Psoas muscle (tissue), 8 donors: ENCODE measurements at places on chromosomes 5 and 9. TPM values are rescaled to one million over a fixed set of nuclear protein-coding genes. Genes with fewer than 3 reads are reported as not detected.
A peak's percentile ranks its signal among the peaks of the same experiment; 100 is the strongest.

- H3K4me1 ChIP-seq: no peaks in the 10 kb centered on the region
- no peak overlapping the region for H3K4me3 ChIP-seq
- DNase-seq: no peak
- no peak overlapping the region for H3K27ac ChIP-seq
- no peaks in the 10 kb centered on the region for H3K36me3 ChIP-seq
Measured at GRCh38 chr5:67887748-67888161, 327.8 kb upstream of the PIK3R1 start.

GRCh38 chr5:36168737-36169136 is 16.8 kb downstream of the SKP2 start:
- H3K4me3 ChIP-seq: no peak overlapping the region
- H3K36me3 ChIP-seq: peaks cover 6% of the 10 kb centered on the region
- H3K4me1 ChIP-seq: no peaks in the 10 kb centered on the region

DNA sequence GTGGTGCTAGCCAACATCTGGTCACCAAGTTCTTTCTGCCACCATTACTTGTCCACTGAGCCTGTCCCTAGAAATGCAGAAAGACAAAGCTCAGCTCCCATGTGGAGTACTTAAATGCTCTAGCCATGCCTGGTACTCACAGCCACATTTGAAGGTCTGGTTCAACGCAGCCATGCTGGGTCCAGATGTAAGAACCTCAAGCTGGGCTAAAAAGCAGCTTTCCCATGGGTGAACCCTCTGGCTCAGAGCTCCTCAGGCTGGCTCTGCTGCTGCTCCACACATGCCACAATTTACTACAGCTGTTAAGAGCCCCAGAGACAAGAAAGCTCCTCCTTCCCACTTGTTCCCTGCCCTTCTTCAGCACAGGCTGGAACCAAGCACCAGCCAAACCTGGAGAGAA is 97.1 kb upstream of the LRRTM2 start:
- no peak overlapping the region for H3K27ac ChIP-seq
- H3K27me3 ChIP-seq: no peaks in the 10 kb centered on the region
- no peaks in the 10 kb centered on the region for H3K36me3 ChIP-seq
- no peak overlapping the region for H3K4me3 ChIP-seq

GRCh38 chr5:179265514-179266290 is 79.6 kb downstream of the ADAMTS2 start:
- no peaks in the 10 kb centered on the region for H3K36me3 ChIP-seq
- H3K4me1 ChIP-seq: peaks cover 17% of the 10 kb centered on the region
- H3K27ac ChIP-seq: peak overlapping the region; percentile 59

GRCh38 chr9:120663380-120663779 is 50.9 kb downstream of the MEGF9 start:
- H3K4me3 ChIP-seq: no peak overlapping the region
- no peaks in the 10 kb centered on the region for H3K36me3 ChIP-seq
- H3K4me1 ChIP-seq: peaks cover 6% of the 10 kb centered on the region
- H3K27me3 ChIP-seq: no peaks in the 10 kb centered on the region
- no peak for DNase-seq
- H3K27ac ChIP-seq: no peak overlapping the region

DNA sequence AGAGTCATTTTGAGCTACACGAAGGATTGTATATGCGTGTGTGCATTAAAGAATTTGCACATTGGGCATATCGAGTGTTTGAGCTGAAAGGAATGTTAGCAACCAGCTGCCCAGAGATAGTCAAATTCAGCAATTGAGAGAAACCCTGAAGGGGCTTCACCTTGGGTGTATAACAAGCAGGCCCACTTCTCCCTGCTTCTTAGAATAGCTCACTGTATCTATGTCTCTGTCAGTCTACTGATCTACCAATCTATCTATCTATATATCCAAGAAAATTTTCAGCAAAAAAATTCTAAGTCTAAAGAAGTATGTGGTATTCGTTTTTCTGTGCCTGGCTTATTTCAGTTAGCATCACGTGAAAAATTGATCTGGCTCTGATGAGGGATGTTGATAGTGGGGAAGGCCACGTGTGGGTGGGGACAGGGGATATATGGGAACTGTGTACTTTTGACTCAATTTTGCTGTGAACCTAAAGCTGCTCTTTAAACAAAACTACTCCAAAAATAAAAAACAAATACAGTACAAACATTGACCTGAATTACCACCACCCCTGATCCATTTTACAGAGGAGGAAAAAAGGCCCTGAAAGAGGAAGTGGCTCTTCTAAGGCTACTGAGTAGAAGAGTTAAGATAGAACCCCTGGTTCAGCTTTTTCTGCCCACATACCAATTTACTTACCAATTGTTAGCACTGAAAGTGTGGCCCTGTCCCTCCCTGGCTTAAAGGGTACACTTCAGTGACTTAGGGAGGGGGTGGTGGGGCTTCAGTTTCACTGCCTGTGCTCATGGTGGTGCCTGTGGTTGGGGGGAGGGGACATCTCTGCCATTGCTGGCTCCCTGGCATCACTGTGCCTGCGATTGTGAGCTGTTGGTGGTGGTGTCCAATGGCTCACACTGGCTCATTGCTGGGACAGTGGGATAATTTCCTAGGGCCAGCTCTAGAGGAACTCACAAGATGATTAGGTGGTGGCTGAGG is 141.8 kb downstream of the DOCK2 start:
- no peak overlapping the region for H3K4me3 ChIP-seq
- H3K27ac ChIP-seq: no peak overlapping the region
- no peak for DNase-seq
- no peaks in the 10 kb centered on the region for H3K4me1 ChIP-seq
- H3K27me3 ChIP-seq: no peaks in the 10 kb centered on the region

DNA sequence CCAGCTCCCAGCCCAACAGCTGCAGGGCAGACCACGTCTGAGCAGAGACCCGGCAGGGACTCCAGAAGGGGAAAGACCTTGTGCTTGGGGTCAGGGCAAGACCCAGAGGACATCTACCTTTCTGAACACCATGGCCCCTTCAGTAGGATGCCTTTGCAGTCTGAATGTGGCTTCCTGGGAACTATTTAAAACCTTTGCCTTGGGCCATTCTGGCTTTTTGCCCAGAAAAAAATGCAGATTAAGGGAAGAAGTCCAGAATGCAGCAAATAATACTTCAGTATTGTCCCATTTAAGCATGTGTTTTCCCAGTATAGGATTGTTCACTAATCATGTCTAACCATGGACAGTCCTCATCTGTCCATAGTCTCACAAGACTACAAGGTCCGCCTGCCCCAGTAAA is 67.5 kb upstream of the ERCC6L2 start:
- H3K4me1 ChIP-seq: no peaks in the 10 kb centered on the region
- H3K4me3 ChIP-seq: no peak overlapping the region
- no peak for DNase-seq
- no peaks in the 10 kb centered on the region for H3K27me3 ChIP-seq
- H3K36me3 ChIP-seq: no peaks in the 10 kb centered on the region

- no peak for DNase-seq
- H3K4me1 ChIP-seq: no peaks in the 10 kb centered on the region
- H3K4me3 ChIP-seq: no peak overlapping the region
- H3K27ac ChIP-seq: no peak overlapping the region
Measured at GRCh38 chr5:168165977-168166376, 125.5 kb upstream of the WWC1 start.

- H3K4me3 ChIP-seq: no peak overlapping the region
- peaks cover 21% of the 10 kb centered on the region for H3K36me3 ChIP-seq
- no peaks in the 10 kb centered on the region for H3K27me3 ChIP-seq
- H3K27ac ChIP-seq: no peak overlapping the region
- peaks cover 7% of the 10 kb centered on the region for H3K4me1 ChIP-seq
Measured at GRCh38 chr9:99954819-99955218, 48.4 kb downstream of the STX17 start.

- no peak overlapping the region for H3K27ac ChIP-seq
- no peak overlapping the region for H3K4me3 ChIP-seq
- H3K4me1 ChIP-seq: no peaks in the 10 kb centered on the region
Measured at GRCh38 chr5:166602271-166602670, 1689.2 kb upstream of the WWC1 start.

GRCh38 chr5:129629575-129629974 is 118.3 kb upstream of the MINAR2 start:
- H3K4me1 ChIP-seq: no peaks in the 10 kb centered on the region
- DNase-seq: no peak
- no peaks in the 10 kb centered on the region for H3K36me3 ChIP-seq
- H3K27me3 ChIP-seq: no peaks in the 10 kb centered on the region

DNA sequence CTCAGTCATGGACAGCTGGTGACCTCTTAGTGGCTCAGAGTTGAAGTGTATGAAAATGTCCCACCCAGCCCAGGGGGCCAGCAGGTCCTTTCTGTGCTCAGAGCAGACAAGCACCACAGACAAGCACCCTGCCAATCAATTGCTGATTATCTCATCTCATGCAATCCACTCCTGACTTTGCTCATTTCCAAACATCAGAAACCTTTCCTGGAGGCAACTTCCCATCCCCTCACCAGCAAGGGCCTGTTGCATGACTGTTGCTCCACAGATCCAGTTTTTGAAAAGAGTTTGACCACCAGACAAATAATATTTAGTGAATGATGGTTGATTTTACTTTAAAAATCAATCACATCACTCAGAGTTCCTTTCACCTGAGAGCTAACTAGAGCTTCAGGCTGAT is 397.3 kb upstream of the KLF4 start:
- H3K4me3 ChIP-seq: no peak overlapping the region
- DNase-seq: no peak
- no peaks in the 10 kb centered on the region for H3K36me3 ChIP-seq
- H3K27ac ChIP-seq: no peak overlapping the region
- peaks cover 9% of the 10 kb centered on the region for H3K4me1 ChIP-seq
- H3K27me3 ChIP-seq: no peaks in the 10 kb centered on the region

DNA sequence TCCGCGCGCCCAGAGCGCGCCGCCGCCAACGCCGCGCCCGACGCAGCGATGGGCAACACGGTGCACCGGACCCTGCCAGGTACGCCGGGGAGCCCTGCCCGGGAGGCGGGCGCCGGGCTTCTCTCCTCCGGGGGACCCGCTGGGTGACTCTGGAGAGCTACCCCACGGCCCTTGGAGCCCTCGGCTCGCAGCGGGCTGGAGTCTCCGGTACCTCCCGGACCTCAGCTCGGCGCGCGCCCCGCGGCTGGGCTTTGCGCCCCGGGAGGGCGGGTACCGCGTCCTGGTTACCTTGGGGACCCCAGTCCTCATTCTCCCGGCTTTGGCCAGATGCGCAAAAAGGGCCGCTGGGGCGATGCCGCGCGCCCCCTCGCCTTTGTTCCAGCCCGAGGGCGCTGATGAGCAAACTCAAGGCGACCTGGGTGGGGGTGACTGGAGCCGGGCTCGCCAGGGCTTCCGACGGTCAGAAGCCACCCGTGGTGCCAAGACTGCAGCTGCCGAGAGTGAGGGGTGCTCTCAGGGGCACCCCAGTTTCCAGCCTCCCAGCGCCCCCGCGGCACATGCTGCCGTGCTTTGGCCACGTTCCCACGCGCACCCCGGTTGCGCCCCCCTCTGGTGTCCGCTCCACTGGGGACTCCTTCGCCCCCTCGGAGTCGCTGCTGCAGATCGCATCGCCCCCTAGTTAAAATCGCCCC is 442 bp downstream of the NEURL1B start:
- H3K27me3 ChIP-seq: no peaks in the 10 kb centered on the region
- H3K4me1 ChIP-seq: peaks cover 20% of the 10 kb centered on the region
- peak; percentile 30 for DNase-seq

DNA sequence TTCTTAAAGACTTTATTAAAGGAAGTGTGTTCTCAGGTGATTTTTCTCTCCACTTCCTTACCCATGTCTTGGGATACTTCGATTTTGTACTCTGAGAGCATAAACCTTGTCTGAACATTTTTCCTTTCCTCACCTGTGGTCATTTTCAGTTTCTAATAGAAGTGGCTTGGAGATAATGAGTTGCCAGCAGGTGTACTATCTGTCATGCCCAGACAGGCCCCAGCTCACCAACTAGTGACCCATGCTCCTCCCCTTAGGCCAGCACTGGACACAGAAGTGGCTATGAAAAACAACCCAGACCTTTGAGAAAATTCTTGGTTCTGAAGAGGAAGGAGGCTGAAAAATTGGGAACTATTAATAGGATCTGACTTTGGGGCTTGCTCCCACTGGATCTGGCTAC is 49.2 kb upstream of the SMIM32 start:
- no peak overlapping the region for H3K4me3 ChIP-seq
- no peak overlapping the region for H3K27ac ChIP-seq
- H3K36me3 ChIP-seq: no peaks in the 10 kb centered on the region
- no peak for DNase-seq
- no peaks in the 10 kb centered on the region for H3K4me1 ChIP-seq

DNA sequence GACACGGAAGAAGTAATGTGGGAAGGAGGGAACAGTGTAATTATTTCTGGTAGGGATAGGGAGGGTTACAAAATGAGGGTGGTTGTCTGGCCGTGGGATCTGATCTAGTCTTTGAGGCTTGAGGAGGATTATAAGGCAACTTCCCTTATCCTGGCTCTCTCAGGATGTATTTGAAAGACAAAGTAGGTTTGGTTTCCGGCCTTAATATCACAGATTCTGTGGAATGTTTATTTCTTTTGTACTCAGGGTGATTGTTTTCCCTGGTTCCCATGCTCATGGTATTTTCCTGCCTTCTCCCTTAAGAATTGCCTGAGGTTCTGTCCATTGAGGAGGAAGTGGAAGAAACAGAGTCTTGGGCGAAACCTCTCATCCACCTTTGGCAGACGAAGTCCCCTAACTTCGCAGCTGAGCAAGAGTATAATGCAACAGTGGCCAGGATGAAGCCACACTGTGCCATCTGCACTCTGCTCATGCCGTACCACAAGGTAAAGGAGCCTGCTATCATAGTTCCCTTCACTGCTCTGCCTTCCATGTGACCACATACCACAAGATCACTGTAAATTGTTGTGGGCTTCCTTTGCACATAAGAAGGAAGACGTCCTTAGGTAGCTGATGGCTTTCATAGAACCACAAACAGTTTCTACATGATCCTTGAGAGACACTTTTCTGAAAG is 253.8 kb downstream of the KDM4C start:
- DNase-seq: no peak
- no peaks in the 10 kb centered on the region for H3K27me3 ChIP-seq
- peaks cover 44% of the 10 kb centered on the region for H3K36me3 ChIP-seq
- no peak overlapping the region for H3K27ac ChIP-seq
- no peaks in the 10 kb centered on the region for H3K4me1 ChIP-seq

GRCh38 chr5:22053195-22053594 is 799.9 kb downstream of the CDH12 start:
- no peaks in the 10 kb centered on the region for H3K4me1 ChIP-seq
- no peak overlapping the region for H3K27ac ChIP-seq

Gene VCP
- total RNA-seq: 362 TPM

Gene IL3
- not detected for total RNA-seq

Gene CTNND2
- not detected for total RNA-seq

Gene CNOT6
- total RNA-seq: 9.1 TPM

Gene SELENOP
- 102 TPM for total RNA-seq

Gene FOXD4L3
- total RNA-seq: not detected

Gene ZDHHC11B
- 2.2 TPM for total RNA-seq
